ENCODE measurements at places on chromosomes 6 and 20.

- DNase-seq, result peak; percentile 85
These were observed 55.0 kb downstream of the TRIM38 start for GRCh38 chr6:26017632-26017966.

DNA sequence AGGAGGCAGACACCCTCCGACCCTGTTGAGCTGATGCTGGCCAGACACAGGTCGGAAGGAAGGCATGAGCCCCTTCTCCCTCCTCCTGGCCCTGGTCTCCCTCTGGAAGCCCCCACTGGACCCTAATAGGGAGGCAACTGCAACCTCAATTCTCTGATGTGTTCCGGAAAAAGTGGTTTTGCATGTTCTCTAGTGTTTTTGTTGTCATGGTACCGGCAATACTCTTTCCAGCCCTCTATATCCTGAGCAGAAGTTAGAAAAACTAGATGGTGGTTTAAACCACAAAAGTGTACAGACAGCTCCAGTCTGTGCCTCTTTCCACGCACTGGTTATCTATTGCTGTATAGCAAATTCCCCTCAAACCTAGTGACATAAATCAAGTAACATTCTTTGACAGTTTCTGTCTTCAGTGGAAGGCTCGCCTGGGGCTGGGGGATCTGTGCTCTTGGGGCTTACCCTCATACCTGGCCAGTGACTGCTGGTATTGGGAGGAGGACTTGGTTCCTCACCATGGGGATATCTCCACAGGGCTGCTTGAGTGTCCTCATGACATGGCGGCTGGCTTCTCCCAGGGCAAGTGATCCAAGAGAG is 37.0 kb downstream of the SYTL3 start:
- DNase-seq, result no peak

GRCh38 chr6:155505608-155505989 is 50.0 kb upstream of the NOX3 start:
- DNase-seq, result no peak

DNA sequence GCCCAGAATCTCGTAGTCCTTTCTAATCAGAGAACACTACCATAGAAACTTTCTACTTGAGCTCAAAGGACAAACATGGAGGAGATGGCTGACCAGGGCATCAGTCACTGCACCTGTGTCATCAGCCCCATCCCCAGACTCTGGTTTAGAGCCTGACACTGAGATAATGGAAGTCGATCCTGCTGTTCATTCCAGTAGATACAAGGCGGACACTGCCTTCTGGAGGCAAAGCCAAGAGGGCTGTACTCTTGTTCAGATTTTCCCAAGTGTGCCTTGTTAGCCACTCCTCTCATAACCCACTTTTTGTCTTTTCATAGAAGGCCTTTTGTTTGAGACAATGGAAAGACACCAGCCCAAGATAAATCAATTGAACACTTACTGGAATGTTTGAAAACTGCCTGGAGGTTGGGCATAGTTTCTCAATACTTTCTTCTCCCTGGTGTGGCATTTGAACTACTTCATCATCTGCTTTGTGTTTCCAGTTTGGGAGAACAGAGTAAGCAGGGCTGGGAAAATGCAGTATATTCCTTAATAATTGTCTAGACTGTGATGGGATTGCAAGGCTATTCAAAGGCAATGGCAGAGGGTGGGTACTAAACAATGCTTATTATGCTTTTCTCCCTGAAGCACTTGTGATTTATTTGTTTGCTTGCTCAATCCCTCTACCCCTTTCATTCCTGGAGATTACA is 99.7 kb downstream of the CLIC5 start:
- no peak for DNase-seq

DNA sequence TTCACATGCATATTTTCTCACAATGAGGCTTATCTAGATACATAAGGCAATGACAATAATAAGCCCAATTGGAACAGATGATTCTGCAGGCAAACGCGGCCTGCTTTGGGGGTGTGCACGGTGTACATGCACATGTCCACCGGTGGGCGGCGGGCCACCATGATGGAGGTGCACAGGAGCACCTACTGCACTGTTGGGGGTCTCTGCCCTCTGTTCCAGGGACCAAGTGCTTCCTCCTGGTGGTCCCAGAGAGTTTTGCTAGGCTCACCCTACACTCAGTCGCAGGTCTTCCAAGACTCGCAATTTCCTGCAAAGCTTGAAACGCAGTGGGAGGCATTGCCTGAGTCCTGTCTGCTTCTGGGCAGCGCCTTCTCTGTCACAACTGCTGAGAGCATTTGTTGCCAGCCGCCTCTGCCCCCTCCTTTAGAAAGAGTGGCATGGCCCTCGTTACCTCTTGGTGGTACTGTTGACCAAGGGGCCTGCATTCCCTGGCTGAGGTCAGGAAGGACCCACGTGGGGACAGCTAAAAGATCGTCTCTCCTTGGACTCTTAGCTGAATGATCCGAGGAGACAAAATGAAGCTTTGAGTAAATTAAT is 135.3 kb downstream of the ERMARD start:
- DNase-seq, result no peak

DNA sequence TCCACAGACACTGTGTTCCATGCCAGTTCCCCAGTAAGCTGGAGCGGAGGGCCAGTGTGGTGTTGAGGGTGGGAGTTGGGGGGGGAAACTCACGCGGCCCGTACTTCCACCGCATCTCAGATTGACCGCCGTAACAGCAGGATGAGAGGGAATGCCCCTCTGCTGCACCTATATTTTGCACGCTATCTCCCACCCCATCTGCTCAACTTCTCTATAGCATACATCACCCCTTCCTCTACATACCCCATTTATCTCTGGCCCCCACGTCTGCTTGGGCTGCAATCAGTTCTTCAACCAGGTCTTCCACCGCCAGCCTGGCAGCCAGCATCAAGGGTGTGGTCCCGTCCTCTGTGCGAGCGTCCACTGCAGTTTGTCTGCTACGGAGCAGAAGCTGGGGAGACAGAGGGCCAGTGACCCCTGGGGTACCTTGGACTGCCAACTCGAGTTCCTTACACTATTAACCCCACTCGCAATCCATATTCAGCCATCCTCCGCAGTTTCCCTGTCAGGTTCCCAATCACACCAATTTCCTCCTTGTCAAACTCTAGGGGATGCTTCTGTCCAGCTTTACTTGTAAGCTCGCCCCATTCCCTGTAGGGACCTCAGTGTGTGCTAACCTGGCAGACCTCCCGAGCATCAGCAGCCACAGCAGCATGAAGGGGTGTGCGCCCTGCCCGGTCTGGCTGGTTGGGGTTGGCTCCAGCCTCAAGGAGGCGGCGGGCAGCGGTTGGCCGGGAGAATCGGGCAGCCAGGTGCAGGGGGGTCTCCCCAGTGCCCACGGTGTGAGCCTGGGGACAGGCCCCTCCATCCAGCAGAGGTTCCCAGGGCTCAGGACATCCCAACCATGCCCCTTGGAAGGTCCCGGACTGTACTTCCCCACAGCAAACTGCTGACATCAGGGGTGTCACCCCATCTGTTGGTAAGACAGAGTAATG is 4.5 kb upstream of the GPSM3 start:
- no peak for DNase-seq

DNA sequence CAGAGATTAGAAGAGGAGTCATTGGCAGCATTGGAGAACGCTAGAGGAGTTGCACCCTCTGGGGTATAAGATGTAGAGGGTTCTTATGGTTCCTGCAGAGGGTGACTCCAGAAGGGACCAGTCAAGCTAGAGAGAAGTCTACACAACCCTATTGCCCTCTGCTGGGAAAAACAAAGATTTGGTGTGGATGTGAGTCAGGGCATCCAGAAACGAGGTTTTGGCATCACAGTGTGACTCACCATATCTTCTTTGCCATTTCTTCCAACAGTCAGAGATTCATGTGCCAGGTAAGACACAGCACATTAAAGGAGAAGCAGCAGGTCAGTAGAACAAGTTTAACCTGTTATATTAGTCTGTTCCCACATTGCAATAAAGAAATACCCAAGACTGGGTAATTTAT is 598.8 kb downstream of the MAFB start:
- DNase-seq, result no peak

- DNase-seq, result no peak
These were observed 3.0 kb upstream of the CDYL start for GRCh38 chr6:4773181-4773580.

GRCh38 chr6:137919837-137920730 is 53.0 kb downstream of the TNFAIP3 start:
- no peak for DNase-seq

DNA sequence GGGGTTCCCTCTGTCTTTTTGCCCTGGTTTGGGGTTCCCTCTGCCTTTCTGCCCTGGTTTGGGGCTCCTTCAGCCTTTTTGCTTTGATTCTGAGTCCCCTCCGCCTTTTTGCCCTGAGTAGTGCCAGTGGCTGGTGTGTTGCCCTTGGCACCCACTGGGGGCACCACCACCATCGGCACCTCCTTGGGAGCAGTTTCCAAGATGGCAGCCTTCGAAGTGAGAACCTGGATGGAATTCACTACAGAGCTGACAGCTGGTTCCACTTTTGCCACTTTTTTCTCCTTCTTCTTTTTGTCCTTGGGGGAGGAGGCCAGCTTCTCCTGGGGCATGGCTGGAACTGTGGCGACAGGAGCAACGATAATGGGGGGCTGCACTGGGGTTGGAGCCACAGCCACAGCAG is 22.2 kb downstream of the RRBP1 start:
- no peak for DNase-seq

GRCh38 chr20:45117581-45117980 is 2.6 kb upstream of the WFDC5 start:
- DNase-seq, result no peak

DNA sequence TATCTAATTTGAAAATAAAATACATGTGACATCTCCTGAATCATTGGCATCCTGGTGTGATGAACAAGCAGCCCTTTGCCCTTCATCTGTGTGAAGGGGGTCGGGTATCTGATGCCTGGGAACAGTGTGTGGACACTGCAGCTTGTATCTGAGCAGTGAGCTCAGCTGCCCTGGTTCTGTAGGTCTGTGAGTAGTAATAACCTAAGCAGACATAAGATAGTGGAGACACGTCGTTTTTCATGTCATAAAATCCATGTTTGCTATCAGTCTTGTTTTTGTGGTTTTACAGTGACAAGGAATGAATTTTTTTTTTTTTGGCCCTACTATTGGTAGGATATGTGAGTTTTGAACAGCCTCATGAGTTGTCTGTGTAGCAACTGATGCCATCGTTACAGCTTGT is 133.0 kb downstream of the JARID2 start:
- no peak for DNase-seq

- DNase-seq, result no peak
These were observed 76.3 kb downstream of the SYCP2L start for GRCh38 chr6:10963113-10963512.
